ENCODE measurements at places on chromosomes 12 and 14. TPM values are rescaled to one million over a fixed set of nuclear protein-coding genes. Genes with fewer than 3 reads are reported as not detected.

DNA sequence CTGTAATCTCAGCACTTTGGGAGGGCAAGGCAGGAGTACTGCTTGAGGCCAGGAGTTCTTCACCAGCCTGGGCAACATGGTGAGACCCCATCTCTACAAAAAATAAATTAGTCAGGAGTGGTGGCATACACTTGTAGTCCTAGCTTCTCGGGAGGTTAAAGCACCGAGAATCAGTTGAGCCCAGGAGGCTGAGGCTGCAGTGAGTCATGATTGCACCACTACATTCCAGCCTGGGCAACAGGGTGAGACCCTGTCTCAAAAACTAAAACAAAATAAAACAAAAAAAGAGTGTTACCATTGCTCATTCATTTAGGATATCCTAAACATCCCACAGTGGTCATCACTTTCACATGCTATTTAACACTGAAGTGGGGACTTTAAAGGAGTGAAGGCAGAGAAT lies 7.8 kb downstream of the NEK9 start:
- H3K27ac ChIP-seq, result no peak overlapping the region
- no peaks in the 10 kb centered on the region for H3K27me3 ChIP-seq
- DNase-seq, result no peak
- H3K36me3 ChIP-seq, result peaks cover 75% of the 10 kb centered on the region
- H3K4me3 ChIP-seq, result no peak overlapping the region
- peaks cover 7% of the 10 kb centered on the region for H3K4me1 ChIP-seq

RNASE3 gene
- total RNA-seq, result not detected

NTN4 gene
- 76.8 TPM for total RNA-seq

DNA sequence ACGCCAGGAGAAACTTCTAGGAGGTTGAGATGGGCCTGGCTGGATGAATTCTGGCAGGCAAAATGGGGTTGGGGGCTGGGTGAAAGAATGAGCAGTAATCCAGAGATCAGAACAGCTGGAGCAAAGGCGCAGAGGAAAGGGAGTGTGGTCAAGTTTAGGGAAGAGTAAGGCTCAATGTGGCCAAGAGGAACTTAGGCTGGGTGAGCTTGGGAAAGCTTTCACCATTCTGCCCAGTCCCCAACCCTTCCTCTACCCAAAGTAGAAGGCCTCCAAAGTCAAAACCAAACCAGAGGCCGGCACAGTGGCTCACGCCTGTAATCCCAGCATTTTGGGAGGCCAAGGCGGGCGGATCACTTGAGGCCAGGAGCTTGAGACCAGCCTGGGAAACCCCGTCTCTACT lies 10.2 kb upstream of the RABGGTA start:
- no peaks in the 10 kb centered on the region for H3K27me3 ChIP-seq
- DNase-seq, result no peak
- peaks cover 33% of the 10 kb centered on the region for H3K4me1 ChIP-seq
- H3K36me3 ChIP-seq, result no peaks in the 10 kb centered on the region
- no peak overlapping the region for H3K27ac ChIP-seq

DNA sequence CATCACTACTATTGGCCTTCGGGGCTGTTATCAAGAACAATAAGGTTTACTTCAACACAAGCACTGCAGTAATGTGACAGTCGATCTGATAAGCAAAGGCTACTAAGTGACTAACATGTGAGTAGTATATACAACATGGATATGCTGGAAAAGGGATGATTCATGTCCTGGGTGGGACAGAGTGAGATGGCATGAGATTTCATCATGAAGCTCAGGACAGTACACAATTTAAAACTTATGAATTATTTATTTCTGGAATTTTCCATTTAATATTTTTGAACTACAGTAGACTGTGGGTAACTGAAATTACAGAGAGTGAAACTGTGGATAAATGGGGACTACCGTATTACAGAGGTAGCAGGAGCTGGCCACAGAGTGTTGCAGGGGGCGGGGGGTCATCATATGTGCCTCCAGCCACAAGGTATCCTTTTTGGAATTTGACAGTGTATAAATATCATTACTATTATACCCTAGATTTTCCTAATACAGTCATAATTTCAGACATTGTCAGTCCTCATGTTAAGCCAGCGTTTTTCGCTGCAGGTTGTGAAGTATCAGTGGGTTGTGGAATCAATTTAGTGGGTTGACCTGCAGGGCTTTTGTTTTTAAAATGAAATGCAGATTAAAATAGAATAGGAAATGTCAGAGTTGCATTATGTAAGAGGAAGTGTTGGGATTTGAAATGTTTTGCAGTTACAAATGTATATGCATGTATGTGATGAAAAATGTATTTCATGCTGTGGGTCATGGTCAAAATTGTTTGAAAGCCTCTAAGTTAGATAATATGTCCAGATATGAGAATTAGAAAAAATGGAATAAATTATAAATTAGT lies 148.0 kb upstream of the NUDT4 start:
- DNase-seq, result no peak
- H3K27ac ChIP-seq, result no peak overlapping the region
- no peaks in the 10 kb centered on the region for H3K36me3 ChIP-seq
- peaks cover 9% of the 10 kb centered on the region for H3K4me1 ChIP-seq

- no peak for DNase-seq
- peak overlapping the region; percentile 53 for H3K27ac ChIP-seq
- no peak overlapping the region for H3K4me3 ChIP-seq
- H3K4me1 ChIP-seq, result peaks cover 57% of the 10 kb centered on the region
Observed at GRCh38 chr12:54261815-54262402, 18.0 kb downstream of the CBX5 start.

- H3K36me3 ChIP-seq, result no peaks in the 10 kb centered on the region
- no peaks in the 10 kb centered on the region for H3K27me3 ChIP-seq
- peak overlapping the region; percentile 94 for H3K27ac ChIP-seq
Observed at GRCh38 chr14:93036652-93037345, 78.9 kb downstream of the ITPK1 start.

DNA sequence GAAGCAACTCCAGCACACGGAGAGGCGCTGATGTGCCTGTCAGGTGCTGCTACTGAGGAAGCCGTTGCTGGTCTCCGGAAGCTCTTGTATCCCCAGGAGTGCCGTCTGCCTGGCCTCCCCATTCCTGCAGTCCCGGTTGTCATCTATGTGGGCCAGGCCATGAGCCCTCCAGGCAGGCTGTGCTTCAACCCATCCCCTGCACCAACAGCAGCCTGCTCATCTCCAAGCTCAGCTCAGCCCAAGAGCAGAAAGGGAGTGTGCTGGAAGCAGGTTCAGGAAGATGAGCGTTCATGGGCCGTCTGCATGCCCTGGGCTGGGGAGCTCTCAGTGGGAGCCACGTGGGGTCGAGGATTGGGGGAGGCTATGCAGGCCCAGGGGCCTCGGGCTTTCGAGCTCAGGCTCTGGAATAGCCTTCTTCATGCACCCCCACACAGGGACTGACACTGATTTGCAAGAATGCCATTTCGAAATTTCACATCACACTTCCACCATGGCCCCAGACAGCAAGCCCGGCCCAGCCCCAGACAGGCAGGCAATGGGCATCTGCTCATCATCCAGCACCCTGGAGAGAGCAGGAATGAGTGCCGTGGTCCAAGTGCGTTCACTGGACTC lies 164.5 kb downstream of the KIF26A start:
- H3K27ac ChIP-seq, result no peak overlapping the region
- H3K4me3 ChIP-seq, result no peak overlapping the region
- peaks cover 36% of the 10 kb centered on the region for H3K27me3 ChIP-seq
- H3K36me3 ChIP-seq, result no peaks in the 10 kb centered on the region
- DNase-seq, result no peak

Measured in left ventricle myocardium inferior (tissue), 1 donor.